ENCODE measurements at places on chromosomes 6 and 20. TPM values are rescaled to one million over a fixed set of nuclear protein-coding genes. Genes with fewer than 3 reads are reported as not detected.
A peak's percentile ranks its signal among the peaks of the same experiment; 100 is the strongest.

The TCP11 gene
- not detected for total RNA-seq

The SALL4 gene
- 2.3 TPM for total RNA-seq

The TP53TG5 gene
- not detected for total RNA-seq

The HCRTR2 gene
- not detected for total RNA-seq

The ARG1 gene
- not detected for total RNA-seq

The TAGAP gene
- 38.1 TPM for total RNA-seq

The SLC22A2 gene
- total RNA-seq: not detected

The TTK gene
- 26.2 TPM for total RNA-seq

The LTB gene
- 16.3 TPM for total RNA-seq

The C20orf202 gene
- not detected for total RNA-seq

The LTA gene
- total RNA-seq: 308 TPM

The BCAS1 gene
- not detected for total RNA-seq

GRCh38 chr6:159259441-159260125 is 90.4 kb downstream of the FNDC1 start:
- no peak for DNase-seq

DNA sequence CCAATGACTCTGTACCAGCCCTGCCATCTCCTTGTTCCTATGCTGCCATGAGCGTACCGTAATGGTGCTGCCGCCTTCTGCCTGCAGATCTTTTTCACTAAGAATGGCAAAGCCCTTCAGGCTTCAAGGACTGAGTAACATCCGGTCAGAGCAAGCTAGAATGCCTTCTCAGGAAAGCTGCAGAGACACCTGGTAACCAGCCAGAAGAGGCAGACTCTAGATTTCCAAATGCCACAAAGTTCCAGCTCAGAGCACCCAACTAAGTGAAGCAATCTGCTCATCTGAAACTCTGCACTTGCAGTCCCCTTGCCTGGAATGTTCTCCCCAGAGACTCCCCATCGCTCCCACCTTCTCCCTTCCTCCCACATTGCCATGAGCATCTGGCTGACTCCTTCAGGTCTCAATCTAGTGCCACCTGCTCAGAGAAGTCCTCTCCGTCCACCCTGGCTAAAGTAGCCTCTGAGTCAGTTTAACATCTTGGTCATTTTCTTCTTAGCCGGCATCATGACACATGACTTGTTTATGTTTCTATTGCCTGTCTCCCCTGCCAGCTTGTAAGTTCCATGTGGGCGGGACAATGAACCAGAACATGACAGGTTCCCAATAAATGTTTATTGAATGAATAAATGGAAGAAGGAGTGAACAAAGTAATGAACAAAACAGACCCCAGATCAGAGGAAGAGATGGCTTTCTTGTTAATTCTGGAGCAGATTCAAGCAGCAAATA is 6.9 kb upstream of the OCSTAMP start:
- no peak for DNase-seq

DNA sequence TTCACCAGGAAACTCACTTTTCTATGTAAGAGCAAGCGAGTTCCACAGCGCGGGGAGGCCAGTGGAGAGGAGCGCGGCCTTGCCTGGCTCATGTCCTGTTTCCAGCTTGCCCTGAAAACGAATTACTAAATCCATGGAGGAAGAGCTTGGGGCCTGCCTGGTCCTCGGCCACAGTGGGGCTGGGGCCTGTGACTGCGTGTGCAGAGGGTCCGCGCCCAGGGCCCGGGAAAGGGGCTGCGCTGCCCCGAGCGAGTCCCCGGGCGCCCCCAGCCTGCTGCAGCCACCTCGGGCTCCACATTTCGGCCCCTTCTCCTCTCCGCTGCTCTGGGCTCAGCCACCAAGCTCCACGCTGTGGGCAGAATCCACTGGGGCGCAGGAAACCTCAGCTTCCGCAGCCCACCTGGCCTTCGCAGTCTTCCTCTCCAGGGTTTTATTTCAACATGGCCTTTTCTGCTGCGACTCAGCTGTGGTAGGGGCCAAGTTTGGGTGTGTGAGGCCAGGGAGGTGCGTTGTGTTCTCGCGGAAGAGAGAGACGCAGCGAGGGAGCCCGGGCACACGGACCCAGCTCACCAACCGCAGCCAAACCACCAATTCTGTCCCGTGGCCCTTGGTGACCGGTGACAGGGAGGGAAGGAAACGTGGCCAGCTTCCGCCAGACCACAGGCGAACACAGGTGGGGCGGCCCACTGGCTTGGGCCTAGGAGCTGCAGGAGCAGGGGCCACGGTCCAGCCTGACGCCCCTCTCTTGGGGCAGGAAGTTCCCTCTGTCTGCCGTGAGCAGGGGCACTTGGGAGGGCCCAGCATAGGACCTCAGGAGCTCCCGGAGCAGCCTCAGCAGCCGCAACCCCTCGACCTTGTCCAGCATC is 211.4 kb downstream of the ERMARD start:
- DNase-seq: peak; percentile 4

- DNase-seq: no peak
Measured at GRCh38 chr20:43583982-43584432, 6.7 kb upstream of the IFT52 start.

GRCh38 chr6:4780360-4780812 is 4.2 kb downstream of the CDYL start:
- DNase-seq: no peak

GRCh38 chr20:36850759-36851158 is 25.2 kb upstream of the TLDC2 start:
- DNase-seq: no peak

- DNase-seq: no peak
Measured at GRCh38 chr20:63027922-63028389, 21.2 kb upstream of the BHLHE23 start.

DNA sequence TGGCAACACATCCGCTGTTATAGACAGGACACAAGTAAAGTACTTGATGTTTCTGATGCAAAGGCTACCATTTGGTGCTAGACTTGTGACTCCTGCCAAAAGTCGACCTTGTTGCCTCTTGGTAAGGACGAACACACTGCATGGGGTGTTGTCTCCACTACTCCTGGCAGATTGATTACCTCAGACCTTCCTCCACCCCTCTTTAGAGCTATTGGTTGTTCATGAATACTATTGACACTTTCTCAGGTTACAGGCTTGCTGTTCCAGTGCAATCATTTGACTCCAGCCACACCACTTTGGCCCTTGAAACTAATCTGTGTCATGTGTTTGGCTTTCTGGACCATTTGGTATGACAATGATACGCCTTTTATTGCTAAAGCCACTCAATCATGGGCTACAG is 62.3 kb downstream of the TRMT11 start:
- DNase-seq: no peak

DNA sequence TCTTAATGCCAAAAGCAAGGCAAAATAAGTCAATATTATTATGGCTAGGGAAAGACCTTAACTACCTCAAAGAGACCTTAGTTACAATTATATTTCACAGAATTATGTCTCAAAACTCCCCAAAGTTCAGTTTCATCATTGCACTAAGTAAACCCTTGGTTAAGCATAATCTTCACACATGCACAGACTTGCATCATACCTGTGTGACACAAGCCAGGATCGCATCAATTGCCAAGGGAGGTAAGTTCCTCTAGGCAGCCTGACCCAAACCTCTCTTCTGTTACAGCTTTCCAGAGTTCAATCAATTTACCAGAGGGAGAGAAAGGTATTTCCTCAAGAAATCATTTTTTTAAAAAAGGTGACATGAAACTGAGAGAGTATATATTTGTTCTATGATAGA is 31.9 kb upstream of the PRSS35 start:
- DNase-seq: no peak

DNA sequence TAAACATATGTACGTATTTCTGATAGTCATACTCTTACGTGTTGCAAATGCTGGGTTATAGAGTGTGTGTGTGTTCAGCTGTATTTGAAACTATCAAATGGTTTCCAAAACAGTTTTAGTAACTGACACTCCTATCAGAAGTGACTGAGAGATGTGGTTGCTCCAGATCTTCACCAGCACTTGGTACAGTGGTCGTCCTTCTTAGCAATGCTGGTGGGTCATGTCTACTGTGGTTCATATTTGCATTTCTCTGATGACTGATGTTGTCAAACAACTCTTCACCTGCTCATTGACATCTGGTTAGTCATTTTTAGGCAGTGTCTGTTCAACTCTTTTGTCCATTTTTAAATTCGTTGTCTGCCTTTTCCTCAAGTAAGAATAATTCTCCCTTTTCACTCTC is 259.3 kb downstream of the KIF16B start:
- DNase-seq: no peak

- no peak for DNase-seq
Measured at GRCh38 chr20:8291200-8291599, 159.1 kb downstream of the PLCB1 start.

DNA sequence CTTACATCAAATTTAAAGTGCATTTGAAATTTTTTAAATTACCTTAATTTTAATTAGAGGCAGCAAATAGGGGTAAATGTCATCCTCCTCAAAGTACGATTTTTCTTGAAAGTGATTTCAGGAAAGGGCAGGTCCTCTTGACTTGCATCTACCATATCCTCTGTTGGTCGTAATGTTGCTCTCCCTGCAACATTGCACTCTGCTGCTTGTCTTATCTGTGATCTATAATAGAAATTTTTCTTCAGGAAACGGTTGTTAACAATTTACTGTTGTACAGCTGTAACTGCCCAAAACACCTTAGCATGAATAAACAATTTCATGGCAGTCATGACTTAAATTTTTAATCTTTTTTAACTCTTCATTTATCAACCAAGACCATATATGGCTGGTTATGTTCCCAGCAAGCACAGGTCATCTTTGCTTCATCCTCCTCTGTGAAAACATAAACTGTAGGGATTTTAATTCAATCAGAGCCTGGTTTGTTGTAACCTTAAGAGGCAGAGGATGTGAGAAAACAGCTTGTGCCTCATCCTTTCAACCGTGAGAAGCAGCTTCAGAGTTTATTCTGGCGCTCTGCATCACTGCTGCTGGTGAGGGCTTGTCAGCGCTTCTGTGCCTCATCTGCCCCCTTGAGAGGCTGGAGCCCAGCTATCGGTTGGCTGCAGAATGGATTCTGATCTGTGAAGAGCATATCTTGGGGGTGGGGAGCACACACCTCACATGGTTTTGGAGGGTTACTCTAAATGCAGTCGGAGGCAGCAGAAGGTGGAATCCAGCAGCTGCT is 56.0 kb downstream of the CTNNBL1 start:
- DNase-seq: no peak

GRCh38 chr6:52352239-52353018 is 9.5 kb upstream of the PAQR8 start:
- no peak for DNase-seq

DNA sequence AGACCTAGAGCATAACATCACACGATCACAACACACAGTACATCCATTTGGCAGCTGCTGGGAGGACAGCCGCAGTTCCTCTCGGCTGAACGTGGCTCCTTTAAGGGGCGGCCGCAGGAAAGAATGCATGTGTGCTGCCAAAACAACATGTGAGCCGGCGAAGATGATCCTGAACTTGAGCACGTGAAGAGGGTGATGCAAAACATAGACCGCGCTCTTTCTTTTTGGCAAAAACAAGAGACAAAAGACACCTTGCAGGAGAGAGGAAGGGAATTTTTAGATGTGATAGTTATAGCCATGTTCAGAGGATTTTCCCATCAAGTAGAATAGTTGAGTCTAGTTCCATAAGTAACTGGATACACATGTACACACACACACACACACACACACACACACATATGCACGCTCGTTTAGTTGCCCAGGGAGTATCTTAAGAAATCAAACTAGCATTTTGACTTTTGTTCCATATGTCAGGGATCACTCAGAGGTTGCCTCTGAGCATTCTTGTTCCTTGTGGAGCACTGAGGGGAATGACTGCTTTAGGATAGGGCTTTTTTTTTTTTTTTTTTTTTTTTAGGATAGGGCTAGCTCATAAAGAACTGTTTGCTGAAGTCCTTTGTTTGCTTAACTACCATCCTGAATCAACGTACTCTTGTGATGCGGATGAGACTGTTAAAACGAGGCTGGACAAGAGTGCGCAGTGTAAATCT is 21.7 kb upstream of the RANBP9 start:
- DNase-seq: no peak

DNA sequence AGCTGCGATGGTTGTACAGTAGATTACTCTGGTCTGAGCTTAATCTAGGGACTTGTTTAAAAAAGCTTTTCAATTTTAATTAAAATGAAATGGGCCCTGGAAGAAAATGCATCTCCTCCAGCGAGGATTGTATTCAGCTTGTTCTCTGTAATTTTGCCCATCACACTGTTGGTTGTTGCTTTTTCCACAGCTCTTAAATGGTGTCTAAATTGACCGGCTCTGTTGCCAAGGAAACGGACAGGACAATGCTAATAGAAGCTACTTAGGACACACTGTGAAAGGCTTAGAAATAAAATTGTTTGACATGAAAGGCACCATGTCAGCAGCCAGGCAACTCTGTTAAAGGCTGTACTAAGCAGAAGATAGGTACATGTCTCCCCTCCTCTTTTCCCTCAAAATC is 116.7 kb upstream of the NRSN1 start:
- DNase-seq: no peak

DNA sequence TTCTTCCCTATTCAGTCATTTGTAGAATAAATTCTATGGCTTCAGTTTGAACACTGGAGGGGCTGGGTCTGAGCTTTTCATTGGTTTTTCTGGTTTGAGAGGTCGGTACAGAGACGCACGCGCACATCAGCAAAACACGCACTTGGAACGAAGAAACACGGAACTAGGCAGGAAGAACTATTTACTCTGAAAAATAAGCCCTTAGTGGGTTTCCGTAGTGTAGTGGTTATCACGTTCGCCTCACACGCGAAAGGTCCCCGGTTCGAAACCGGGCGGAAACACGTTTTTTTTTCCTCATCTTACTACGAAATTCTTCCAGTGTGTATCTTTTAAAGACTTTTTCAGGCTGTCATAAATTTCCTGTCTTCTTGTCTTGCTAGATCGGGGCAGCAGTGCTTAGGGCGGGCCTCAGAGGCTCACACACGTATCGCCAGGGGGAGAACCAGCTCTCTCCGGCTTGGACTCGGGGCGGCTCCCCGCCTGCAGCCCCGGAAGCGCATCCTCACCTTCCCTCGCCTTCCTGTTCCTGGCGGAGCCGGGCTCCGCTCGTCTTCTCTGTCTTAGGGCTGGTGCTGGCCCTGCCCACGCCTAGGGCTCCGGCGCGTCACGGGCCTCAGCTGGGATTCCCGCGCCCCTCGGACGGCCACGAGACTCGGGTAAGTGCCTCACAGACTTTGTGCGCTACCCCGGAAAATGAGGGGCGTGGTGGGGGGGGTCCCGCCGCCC is at the start of gene HMGN4:
TSS of gene HMGN4 (plus strand) at position 521 of the 726 bp plus-strand sequence. CDS start 6,841 bp downstream, outside the sequence.
- DNase-seq: peak; percentile 82

GRCh38 chr6:41694815-41695526 is 40.4 kb downstream of the TFEB start:
- no peak for DNase-seq

- no peak for DNase-seq
Measured at GRCh38 chr6:7505189-7505699, 36.2 kb upstream of the DSP start.

- no peak for DNase-seq
Measured at GRCh38 chr6:53139841-53140413, 8.7 kb downstream of the GCM1 start.

- no peak for DNase-seq
Measured at GRCh38 chr20:34916774-34917354, 38.7 kb downstream of the GSS start.
